ENCODE measurements at places on chromosomes 12 and 14. TPM values are rescaled to one million over a fixed set of nuclear protein-coding genes. Genes with fewer than 3 reads are reported as not detected.

LMO3 gene
- total RNA-seq: not detected

SPTB gene
- total RNA-seq: 0.05 TPM

RTRAF gene
- 114 TPM for total RNA-seq

CIDEB gene
- total RNA-seq: 16.7 TPM

RDH11 gene
- total RNA-seq: 43.3 TPM

STAC3 gene
- 4.2 TPM for total RNA-seq

Data from naive thymus-derived CD4-positive, alpha-beta T cell (primary cell).